ELF-1 (cell line): ENCODE measurements at places on chromosomes 2 and 18.

DNA sequence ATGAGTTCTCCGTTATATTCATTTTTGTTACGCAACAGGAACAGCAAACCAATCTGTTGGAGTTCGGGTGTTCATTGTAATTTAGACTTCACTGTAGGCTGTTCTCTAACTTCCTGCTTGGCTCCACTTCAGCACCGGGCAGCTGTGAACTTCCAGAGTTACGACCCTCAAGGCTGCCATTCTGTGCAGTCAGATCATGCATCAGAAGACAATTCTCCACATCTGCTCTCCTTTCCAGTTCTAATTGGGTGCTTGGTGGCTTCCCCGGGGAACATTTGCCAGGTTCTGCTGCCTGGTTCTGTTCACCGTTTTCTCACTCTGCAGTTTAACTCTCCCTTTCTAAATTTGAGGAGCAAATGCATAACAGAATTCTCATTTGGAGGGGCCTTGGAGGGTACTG, 237.7 kb downstream of the NYAP2 start:
- no peak for DNase-seq

DNA sequence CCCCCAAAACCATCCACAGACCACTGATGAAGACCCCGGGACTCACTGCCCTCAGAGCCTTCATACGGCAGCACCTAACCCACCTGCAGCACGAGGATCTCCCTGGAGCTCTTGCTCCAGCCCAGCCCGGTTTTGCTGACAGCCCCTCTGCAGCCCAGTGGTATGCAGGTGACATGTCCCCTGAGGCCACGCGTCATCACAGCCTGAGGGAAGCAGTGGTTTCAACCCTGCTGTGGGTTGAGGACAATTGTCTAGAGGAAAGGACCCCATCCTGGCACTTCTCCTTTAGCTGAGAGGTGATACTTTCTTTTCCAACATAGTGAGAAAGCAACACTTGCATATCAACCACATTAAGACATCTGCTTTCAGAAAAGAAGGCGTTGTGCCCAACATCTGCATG, 134.0 kb downstream of the SEPTIN10 start:
- no peak for DNase-seq

- DNase-seq: no peak
These were observed 121.1 kb downstream of the TANC1 start for GRCh38 chr2:159089543-159089942.

GRCh38 chr2:158011055-158011771, 90.5 kb upstream of the UPP2 start:
- DNase-seq: peak; percentile 54

GRCh38 chr18:25133879-25134278, 218.1 kb downstream of the ZNF521 start:
- DNase-seq: no peak

- DNase-seq: no peak
These were observed 5.4 kb upstream of the CPS1 start for GRCh38 chr2:210551001-210551400.

DNA sequence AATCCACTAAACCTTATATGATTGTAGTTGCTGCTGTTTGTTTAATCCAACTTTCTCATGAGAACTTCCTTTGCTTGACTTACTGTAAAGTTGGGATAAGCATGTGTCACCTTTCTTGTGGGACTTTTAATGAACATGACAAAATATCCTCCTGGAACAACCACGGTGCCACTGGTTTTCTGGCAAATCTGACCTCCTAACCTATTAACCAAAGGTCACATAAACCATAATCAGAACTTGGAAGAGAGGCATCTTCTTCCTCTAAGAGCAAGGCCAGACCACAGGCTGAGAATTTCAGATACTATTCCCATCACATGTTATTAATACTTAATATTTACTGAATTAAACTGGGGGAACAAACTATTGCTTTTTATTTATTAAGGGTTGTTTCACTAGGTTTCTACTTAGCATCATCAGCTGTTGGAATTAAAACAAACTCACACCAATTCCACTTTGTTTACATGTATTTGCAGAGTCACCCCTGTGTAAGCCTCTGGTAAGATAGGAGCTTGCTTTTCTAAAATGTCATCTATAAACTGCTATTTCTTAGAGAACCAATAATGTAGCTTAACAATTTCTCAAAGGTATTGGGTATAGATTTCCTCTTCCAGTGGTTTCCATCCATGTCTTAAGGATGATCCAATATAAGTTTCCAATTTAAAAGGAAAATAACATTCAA, 2.2 kb downstream of the SLC40A1 start:
- no peak for DNase-seq

GRCh38 chr18:44878335-44878734, 197.6 kb downstream of the SETBP1 start:
- no peak for DNase-seq

DNA sequence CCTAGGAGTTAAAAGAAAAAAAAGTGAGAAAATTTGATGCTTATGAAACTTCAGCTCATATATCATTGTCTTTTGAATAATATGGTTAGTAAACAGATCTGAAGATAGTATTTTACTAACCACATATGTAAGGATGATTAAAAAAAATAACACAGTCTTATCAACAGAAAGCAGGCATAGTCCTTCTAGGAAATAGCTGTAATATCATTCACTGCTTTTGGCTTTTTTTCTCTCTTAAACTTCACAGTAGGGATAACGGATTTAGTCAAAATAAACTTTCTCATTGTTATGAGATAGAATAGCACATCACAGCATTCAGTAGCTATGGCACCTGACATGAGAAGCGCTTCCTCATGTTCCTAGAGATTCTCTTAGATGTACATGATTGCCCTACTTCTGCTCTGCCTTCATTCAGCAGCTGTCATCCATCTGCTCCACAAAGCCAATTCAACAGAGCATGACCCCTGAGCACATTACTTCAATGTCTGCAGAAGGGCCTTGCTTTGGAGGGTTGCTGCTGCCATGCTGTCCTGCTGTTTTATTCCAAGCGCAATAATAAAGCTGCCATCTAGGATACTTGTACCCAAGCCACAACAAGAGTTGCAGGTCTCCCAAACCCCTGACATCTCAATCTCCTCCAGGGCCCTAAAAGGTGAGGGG, 67.0 kb downstream of the TTC21B start:
- no peak for DNase-seq

DNA sequence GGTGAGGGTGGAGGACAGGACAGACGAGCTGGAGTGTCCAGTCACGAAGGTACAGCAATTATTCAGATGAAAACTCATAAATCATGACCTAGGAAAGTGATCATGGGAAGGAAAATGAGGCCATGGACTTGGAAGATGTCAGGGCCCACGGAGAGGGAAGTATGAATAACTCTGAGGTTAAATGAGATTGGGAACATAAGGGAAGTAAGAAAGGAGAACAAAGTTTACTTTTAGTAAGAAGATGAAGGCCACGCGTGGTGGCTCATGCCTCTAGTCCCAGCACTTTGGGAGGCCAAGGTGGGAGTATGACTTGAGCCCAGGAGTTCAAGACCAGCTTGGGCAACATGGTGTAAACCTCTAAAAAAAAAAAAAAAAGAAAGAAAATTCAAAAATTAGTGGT, 56.2 kb downstream of the AQP4 start:
- no peak for DNase-seq

DNA sequence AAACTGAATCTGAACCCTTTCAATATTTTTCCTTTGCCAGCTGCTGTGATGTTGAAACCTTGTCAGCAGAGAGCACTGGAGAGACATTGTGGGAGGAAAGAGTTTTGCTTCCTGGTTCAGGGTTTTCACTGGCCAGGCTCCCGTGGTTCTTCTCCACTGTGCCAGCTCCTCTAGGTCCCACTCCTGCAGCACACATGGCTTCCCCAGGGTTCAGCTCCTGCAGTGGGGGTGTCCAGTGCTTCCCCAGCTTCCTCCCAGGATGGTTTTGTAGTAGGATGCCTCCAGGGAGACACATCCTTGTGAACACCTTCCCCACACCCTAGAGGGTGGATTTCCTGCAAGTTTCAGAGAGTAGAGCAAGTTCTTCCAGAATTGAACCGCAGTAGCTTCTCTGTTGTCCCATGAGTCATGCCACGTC, 24.0 kb upstream of the SULT1C3 start:
- peak; percentile 8 for DNase-seq

DNA sequence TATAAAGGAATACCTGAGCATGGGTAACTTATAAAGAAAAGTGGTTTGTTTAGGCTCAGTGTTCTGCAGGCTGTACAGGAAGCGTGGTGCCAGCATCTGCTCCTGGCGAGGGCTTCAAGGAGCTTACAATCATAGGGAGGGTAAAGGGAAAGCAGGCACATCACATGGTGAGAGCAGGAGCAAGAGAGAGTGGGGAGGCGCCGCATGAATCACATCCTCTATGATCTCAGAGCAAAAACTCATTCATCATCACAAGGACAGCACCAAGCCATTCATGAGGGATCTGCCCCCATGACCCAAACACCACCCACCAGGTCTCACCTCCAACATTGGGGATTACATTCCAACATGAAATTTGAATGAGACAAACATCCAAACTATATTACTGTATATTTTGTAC, 32.5 kb downstream of the R3HDM1 start:
- no peak for DNase-seq

DNA sequence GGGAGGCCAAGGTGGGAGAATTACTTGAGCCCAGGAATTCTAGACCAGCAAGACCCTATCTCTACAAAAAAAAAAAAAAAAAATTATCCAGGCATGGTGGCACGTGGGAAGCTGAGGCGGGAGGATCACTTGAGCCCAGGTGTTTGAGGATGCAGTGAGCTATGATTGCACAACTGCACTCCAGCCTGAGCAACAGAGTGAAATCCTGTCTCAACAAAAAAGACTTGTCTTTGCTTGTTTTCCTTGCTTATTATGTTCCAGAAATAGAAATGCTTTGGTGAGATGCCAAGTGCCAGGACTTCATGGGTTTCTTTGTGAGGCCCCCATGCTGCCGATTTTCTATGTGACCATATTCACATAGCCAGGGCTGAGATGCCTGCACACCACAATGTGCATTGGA, 9.0 kb downstream of the DCDC2C start:
- DNase-seq: no peak

DNA sequence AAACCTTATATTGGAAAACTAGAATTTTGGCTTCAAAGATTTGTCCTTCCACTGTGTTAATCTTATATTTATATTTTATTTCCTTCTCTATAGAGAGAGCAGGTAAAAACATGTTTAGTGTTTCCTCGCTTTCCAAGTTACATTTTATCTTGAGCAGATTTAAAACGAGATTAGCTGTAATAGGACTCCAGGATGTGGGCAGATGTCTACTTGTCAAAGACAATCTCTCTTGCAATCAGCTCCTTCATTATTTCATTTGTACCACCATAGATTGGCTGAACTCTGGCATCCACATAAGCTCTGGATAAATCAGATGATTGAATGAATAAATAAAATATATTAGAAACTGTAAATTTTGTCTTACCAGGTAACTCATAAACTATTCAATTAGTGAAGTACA, 17.5 kb upstream of the KANSL1L start:
- no peak for DNase-seq

DNA sequence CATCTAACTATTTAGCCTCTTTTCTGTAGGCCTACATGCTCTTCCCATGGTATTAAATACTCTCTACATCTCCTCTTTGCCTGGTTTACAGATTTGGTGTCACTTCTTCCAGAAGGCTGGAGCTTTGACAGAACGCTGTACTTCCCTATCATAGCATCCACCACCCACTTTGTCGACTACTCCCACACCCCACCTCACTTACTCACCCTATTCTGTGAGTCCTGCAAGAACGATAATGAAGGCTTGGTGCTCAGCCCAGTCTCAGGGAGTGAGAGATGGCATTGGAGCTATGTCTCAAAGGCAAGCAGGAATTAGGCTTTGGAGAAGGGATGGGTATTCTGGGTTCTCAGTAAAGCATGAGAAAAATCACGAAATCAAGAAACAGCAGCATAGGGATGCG, 20.3 kb upstream of the KDM3A start:
- no peak for DNase-seq

- peak; percentile 48 for DNase-seq
These were observed 278.0 kb upstream of the ID2 start for GRCh38 chr2:8403876-8404275.

DNA sequence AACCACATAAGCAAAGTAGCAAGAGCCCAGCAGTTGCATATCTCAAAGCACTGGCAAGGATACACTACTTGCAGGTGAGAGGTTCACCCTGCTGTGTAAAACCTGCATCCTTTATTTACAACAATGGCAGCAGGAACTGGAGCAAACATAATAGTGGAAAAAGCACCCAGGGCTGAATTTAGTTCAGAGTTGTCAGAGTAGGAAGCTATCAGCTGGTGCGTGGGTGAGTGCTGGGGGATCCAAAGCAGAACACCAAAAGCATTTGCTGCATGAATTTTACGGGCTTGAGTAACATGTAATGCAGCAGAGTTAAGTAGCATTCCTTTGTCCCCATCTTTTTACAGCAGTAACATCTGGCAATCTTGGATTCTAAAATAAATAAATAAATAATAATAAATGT, 73.5 kb upstream of the SRD5A2 start:
- DNase-seq: no peak

DNA sequence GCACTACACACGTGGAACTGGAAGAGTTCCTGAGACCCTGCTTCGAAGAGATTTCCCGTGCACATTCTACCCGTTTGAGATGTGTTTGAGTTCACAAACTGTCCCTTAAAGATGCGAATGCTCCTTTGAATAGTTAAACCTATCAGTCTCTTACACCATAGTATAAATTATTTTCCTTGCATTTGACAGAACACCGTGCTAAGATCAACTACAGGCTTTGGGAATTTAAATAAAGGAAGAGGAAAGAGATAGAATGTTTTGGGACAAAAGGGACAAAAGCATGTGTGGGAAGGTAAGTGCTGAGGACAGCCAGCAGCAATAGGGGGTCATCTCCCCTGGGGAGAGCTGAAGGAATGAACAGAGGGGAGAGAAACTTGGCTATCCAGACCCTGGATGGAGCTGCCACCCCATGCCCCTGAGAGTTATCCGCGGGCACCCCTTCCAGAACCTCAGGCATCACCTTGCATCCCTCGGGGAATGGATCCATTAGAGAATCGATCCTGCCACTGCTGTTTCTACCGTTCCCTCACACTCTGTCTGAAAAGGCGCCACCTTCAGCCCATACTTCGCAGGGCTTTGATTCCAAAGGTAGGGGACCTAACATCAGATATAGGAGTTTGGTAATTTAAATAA, 888 bp upstream of the ADCY3 start:
- DNase-seq: no peak

- no peak for DNase-seq
These were observed 297.9 kb upstream of the SIX2 start for GRCh38 chr2:45307147-45307546.

- DNase-seq: no peak
These were observed 20.0 kb upstream of the ITGAV start for GRCh38 chr2:186569897-186570296.

DNA sequence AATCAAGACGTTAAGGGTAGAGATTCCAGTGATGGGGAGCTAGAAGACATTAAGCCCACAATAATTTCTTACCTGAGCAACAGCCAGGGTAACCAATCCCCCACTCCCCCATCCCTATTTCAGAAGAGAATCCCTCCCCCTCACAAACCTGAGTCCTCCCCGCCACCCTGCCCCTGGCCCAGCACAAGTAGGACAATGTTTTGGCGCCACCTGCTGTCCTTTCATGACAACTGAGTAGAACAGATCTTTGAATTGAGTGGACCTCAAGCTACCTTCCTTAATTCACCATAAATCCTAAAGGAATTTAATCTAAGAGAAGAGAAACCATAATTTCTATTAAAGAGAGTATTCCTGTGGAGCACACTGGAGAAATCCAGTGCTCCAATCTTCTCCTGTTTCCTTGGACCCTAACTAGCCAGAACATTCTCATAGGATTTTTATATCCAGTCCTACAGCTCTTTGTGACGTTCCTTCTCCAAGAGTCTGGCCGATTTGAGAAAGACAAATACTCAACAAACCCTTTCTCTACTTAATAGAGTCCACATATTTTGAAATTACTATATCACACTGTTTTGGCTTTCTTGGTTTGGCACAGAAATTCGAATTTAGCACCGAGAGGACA, 41.1 kb downstream of the NHEJ1 start:
- peak; percentile 52 for DNase-seq
